ENCODE measurements at places on chromosomes 3 and 15.
A peak's percentile ranks its signal among the peaks of the same experiment; 100 is the strongest.

DNA sequence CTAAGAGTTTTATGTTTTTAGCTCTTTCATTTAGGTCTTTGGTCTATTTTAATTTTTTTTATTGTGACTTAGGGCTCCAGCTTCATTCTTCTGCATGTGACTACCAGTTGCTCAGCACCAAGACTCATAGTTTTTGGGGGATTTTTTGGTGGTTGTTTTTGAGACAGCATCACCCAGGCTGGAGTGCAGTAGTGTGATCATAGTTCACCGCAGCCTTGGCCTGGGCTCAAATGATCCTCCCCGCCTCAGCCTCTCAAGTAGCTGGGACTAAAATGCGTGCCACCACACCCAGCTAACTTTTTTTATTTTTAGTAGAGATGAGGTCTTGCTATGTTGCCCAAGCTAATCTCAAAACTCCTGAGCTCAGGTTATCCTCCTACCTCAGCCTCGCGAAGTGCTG is 19.4 kb downstream of the CDV3 start:
- no peak for DNase-seq

DNA sequence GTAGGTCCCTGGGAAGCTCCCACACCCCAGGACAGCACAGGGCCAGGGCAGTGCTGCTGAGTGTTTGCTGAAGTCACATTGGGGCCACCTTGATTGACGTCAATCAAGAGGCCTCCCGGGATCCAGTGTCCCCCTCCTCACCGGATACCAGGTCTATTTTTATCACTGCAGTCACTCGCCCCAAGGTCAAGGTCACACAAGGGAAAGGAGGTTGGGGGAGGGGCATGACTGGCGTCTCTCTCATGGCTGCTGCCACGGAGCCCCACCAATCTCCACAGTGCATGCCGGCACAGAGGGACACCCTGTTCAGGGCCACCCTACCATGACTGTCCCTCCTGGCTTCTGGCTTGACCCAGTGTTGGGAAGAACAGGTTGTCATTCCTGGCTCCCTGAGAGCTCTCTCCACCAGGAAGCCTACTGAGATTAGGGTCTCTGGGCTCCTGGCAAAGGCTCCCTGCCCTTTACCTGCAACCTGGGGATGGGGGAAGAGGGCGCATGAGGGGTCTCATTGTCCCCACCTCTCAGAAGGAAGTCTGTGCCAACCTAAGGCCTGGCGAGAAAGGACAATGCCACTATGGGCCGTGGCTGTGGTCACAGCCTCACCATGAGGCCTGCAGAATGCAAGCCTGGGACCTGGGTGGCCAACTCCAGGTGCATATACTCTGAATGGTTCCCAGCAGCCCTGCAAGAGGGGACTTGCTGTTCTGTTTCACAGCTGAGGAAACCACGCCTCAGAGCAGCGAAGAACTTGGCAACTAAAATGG is 1.5 kb downstream of the MYL3 start:
- no peak for DNase-seq

GRCh38 chr3:100932491-100932890 is 60.7 kb downstream of the ABI3BP start:
- no peak for DNase-seq

GRCh38 chr15:72967397-72967796 is 84.9 kb upstream of the NEO1 start:
- no peak for DNase-seq

- no peak for DNase-seq
Measured at GRCh38 chr3:141103503-141103902, 52.4 kb downstream of the SPSB4 start.

DNA sequence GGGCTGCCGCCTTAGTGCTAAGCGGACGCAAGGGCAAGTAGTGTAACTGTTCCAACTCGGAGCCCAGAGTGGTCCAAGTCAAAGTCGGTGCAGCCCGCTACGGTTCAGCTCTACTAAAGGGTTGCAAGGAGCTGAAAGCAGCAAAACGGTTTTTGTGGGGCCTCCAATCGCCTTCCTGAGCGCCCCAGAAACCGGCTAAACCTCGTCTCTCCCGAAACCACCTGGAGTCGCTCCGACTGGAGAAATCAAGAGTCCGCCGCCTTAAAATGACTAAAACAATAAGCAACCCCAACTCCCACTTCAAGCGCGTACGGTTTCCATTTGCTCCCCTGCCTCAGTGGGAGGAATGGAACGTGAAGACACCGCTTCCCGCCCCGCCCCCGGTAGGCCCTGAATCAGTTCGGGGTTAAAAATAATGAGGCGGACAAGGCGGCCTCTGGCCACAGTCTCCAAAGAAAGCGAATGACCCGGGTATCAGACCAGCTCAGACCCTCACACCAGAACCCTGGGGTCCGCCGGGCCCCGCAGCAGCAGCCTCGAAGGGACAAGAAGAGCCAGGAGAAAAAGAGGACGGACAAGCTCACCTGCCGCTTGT is 401 bp downstream of the SEC11A start:
- peak; percentile 75 for DNase-seq

DNA sequence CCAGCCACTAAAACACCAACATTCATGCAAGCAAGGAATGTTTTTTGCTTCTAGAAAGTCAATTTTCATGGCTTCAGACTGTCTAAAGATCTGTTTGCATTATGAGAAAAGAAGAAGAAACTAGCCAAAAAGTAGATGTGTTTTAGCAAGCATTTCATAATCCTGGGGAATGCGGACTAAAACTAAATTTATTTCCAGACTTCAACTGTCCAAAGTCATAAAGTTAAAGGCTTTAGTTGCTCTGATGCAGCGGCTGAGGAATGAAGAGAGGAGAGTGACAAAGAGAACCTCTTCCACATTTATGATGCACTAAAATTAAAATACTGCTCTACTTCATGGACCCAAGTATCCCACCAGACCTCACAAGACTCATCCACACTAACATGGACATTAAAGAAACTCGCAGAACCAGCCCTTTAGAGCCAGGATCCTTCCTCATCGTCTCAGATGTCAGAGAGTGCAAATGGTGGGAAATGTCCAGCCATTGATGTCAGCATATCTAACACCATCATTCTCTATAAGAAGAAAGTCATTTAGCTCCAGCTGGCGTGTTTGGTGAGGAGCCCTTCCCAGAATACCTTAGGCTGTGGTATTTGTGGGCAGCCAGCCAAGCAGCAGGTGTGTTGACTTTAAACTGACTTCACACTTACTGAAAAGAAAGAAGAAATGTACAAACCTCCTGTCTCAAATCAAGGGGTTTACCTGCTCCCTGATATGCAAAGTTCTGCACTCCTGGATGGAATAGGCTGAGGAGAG is 17.4 kb downstream of the FYCO1 start:
- peak; percentile 79 for DNase-seq

DNA sequence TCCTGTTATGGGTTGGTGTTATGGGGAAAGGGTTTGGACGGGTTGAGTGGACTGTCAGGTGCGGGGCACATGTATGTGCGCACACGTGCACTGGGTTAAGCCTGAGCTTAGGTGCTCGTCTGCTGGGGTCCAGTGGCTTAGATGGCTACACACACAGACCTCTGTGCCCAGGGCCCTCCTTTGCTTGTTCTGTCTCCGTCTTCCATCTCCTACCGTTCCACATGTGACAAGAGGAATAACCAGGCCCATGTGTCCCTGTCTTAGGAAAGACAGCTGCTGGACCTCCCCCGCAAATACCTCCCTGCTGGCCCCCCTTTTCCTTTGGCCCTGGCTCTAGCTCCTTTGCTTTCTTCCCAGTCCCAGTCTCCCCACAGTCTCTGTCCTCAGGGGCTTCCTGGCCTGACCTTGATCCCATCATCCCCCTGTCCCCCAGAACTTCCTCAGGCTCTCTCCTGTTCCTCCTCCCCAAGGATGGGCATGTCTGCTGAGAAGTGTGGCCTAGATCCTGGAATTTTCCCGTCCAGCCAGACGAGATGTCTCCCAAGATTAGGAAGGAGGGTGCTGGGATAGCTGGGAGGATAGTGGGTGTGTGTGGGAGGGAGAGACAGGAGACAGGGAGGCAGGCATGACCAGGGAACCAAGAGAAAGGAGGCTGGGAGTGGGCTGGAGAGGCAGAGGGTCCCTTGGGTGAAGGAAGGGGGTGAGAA is 797 bp upstream of the THPO start:
- DNase-seq = no peak

All from activated CD4-positive, alpha-beta T cell treated with anti-CD3 and anti-CD28 coated beads for 48 hours (primary cell).